ENCODE measurements at places on chromosomes 3 and 15.

DNA sequence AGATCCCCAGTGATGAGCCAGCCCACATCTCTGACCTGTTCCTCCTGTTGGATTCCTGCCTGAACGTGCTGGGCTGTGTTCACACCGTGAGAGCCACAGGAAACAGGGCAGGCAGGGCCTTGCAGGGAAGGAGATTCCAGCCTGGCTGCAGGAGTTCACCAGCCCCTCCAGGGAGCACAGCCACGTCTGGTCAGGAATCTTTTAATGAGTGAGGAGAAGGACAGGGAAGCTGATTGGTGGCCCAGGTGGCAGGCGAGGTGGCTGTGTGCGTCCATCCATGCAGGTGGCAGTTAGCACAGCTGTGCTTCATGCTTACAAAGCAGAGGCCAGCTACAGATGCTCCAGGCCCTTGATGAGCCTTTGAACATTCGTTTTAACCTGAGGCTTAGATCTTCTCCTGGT, 10.5 kb downstream of the LRRK1 start:
- no peak for DNase-seq

GRCh38 chr15:92366381-92366780, 27.3 kb upstream of the ST8SIA2 start:
- no peak for DNase-seq

GRCh38 chr3:12656193-12656592, 7.7 kb downstream of the RAF1 start:
- no peak for DNase-seq

DNA sequence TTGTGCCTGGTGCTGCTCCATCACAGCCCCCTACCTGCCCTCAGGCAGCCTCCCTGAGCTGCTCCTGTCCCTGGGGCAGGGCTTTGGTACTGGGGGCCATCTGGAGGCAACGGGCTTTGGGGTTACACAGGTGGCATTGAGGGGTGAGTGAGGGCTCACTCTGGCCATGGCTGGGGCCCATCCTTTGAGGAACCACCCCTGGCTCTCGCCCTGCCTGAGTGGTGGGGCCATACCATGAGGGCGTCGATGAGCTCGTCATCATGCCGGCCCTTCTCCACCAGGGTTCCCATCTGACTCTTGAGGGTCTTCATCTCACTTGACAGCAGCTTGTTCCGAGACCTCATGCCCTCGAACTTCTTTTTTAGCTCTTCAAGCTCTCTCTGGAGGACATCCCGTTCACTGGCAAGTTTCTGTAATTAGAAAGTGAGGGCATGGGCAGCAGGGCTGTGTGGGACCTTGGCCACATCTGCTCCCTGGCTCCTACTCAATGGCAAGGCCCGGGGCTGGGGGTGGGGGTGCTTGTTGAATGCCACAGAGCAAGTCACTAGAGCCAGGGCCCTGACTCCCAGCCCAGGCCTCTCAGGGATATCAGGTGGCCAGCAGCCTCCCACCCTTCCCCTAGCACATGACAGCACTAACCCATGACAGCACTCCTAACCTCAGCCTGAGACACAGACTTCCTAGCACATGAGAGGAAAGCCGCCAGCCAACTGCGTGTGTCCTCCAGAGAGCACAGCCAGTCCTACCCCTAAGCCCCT, 33.5 kb downstream of the CCDC13 start:
- no peak for DNase-seq

- DNase-seq, result no peak
Observed at GRCh38 chr3:62962714-62963113, 87.5 kb upstream of the CADPS start.

DNA sequence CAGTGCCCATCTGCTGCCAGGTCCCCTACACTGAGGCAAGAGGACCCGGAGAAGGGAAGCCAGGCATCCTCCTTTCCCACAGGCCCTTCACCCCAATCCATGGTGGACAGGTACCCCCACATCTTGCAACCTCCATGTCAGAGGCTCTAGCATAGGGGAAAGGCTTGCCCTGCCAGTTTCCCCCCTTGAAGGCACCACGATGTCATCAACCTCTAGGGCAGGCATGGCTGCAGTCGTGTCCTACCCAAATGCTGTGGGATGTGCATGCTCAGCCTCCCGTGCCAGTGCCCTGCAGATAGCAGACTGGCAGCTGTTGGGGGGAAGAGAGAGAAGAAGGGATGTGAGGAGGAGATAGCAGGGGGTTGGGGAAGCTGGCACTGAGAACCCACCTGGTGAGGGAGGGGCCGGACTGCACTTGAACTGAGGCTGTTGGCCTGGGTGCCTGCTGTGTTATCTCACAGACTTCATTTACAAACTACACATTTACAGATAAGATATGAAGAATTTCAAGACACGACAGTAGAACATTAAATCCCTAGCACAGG, 197.5 kb downstream of the ADAMTS9 start:
- DNase-seq, result no peak

- DNase-seq, result no peak
Observed at GRCh38 chr15:94924057-94924456, 692.7 kb downstream of the MCTP2 start.

DNA sequence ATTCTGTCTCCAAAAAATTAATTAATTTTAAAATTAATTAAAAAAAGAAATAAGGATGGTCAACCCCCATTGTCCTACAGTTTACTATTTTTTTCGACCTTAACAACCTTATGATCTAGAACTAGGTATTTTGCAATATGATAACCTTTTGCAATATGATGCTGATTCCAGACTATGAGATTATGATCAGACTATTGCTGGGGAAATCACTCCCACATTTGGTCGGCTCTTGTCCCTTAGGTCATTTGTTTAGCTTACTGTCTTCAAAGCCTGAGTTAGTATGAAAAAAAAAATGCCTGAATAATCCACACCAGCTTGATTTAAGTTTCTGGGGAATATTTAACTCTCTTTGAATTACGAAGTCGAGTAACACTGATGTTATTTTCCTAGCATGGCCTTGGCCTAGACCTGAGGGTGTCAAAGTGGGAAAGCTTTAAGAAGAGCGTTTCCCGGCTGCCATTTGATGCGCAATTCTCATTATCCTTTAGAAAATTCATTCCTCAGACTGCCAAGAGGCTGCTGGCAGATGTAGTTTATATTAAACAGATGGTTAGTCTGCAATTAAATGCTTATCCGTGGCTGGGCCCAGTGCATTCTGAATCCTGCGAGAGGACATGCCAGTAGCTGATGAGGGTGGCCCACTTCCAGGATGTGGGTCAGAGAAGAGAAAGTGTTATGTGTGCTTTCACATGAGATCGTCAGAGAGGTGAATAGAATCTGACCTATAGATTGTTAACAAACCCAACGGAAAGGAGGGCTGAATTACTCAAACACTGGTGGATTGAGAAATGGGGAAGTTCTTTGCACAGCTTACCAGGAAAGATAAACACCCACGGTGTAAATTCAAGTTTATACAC, 496.0 kb upstream of the THBS1 start:
- DNase-seq, result no peak

- no peak for DNase-seq
Observed at GRCh38 chr3:39637807-39638206, 170.3 kb downstream of the MOBP start.

- no peak for DNase-seq
Observed at GRCh38 chr15:83206526-83207008, 1.1 kb downstream of the HDGFL3 start.

GRCh38 chr15:75751116-75751875, 38.6 kb upstream of the CSPG4 start:
- no peak for DNase-seq

DNA sequence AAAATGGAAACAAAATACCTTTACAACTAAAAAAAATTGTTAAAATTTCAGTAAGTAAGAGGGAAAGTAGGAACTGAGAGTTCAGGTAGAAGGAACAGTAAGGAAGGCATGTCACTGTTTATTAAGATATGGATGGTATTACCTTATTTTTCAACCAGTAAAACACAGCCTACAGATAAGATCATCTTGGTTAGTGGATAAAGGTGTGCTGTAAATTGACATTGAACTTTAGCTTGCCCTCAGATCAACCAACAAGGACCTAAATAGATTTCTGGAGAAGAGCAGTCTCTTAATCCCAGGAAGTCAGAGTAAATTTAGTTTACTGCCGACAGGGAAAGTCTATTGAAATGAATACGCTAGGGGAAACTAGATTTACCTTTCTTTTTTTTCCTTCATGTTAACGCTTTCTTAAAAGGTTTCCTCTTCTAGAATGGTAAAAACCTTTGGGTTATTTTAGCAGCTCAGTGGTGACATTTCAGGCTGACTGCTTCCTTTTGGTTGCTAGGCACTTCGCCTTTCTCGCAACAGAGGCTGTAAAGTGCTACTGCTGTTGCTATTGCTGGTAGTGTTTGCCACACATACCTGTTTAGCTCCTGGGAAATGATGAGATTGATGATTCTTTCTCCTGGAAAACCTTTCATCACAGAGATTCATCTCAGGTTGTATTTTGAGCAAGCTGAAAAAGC, 12.9 kb downstream of the DZIP3 start:
- no peak for DNase-seq

DNA sequence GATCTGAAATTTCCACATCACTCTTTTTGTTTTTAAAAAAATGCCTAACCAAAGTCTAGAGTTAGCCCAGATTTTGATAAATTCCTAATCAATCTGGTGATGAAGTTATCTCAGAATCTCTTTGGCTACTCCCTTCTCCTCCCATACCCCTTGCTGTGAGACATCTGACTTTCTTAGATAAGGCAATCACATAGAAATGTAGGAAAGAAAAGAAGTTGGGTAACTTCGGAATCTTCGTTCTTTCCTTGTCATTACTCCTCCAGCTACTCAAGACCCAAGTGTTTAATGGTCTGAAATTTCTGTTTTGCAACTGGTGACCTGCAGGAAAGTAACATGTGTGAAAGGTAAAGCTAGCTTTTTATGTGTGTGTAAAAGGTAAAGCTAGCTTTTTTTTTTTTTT, 37.8 kb downstream of the MYL3 start:
- no peak for DNase-seq

DNA sequence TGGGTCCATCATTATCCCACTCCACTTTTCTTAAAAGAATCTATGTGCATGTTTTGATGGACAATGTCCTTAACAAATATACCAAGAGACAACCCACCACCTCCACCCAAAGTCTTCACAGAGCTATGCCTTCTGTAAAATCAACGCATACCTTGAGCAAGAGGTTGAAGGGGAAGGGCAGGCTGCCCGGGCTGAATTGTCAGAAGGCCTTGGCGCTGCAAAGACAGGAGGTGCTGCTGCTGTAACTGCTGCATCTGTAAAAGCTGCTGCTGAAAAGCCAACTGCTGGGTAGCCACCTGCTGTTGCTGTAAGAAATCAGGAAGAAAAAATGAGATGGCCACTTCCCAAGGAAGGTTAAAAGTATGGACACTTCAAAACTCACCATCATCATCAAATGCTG, 536.7 kb downstream of the FOXP1 start:
- no peak for DNase-seq

DNA sequence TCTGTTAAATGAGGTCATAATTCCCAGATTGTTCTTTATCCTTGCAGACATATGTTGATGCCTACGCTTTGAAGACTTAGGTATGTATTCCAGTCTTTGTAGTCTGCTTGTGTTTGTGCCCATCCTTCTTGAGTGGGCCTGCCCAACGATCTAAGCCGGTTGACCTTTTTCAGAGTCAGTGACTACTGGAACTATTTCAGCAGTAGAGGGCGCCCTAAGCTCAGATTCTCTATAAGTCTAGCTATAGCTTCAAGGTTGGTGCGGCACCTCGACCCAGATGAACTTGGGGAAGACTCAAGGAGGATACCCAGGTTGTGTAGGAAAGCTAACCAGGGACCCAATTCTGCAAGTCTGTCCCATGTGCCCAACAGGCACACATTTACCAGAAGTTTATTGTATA, 228.8 kb upstream of the PPP2R3A start:
- peak; percentile 76 for DNase-seq

GRCh38 chr15:39462691-39463090, 118.2 kb upstream of the THBS1 start:
- no peak for DNase-seq

GRCh38 chr15:36965570-36966342, 134.6 kb downstream of the MEIS2 start:
- DNase-seq, result no peak

DNA sequence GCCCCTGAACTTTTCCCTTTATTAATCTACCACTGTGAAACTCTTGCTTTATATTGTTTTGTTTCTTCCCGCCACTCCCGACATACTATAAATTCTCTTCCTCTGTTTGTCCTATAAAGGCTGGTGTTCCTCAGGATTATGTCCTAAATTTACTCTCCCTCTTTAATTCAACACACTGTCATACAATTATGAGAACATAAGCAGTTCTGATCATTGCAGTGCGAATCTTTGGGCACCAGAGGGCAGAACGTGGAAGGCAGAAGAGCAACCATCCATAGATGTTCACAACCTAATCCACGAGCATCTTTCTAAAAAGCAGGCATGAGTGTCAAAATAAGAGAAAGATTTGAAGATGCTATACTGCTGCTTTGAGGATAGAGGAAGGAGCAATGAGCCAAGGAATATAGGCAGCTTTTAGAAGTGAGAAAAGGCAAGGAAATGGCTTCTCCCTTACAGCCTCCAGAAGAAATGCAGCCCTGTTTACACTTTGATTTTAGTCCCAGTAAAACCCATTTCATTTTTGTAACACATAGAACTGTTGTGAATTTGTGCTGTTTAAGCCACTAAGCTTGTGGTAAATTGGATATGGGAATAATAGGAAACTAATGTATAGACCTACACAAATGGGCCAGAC, 179.4 kb downstream of the GBE1 start:
- DNase-seq, result peak; percentile 42

GRCh38 chr3:4600493-4600892, 107.3 kb downstream of the ITPR1 start:
- DNase-seq, result no peak

DNA sequence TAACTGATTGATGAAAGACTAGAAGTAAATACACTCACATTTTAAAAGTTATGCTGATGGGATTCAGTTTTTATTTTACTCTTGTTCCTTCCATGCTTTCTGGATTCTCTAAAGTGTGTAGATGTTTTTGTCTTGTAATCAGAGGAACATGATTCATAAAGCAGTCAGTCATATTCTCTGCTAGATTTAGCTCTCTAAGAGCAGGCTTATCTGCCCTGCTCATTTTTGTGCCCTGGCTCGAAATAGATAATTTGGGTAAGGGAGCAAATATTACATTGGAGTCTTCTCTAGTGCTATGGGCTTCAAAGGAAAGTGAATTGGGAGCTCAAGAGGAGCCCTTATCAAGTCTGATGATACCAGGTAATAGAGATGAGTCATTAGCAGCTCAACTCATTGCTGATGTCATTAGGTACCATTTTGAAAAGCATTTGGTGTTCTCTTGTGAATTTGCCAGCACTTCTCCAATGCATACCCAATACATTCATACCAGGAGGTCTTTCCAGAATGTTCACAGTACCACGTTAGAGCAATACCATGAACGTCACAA, 27.7 kb downstream of the SACM1L start:
- DNase-seq, result no peak

DNA sequence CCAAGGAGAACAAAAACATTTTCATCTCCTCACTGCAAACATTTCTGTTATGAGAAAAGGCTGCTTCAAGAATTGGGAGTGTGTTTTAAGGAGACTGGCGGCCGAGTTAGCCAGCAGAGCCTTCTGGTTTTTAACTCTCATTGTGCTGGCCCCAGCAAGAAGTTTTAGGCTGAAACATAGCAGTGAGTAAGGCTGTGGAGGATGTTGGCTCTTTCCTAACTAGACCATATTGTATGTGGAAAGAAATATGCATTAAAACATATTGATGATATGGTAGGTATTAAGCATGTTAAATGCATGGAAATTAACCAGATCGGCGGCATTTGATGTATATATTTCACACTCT, 90.7 kb downstream of the TIGIT start:
- DNase-seq, result no peak

All from WTC11 (cell line).